ENCODE measurements at places on chromosomes 11 and 22. TPM values are rescaled to one million over a fixed set of nuclear protein-coding genes. Genes with fewer than 3 reads are reported as not detected.

Gene EXPH5
- 11.2 TPM for total RNA-seq

DNA sequence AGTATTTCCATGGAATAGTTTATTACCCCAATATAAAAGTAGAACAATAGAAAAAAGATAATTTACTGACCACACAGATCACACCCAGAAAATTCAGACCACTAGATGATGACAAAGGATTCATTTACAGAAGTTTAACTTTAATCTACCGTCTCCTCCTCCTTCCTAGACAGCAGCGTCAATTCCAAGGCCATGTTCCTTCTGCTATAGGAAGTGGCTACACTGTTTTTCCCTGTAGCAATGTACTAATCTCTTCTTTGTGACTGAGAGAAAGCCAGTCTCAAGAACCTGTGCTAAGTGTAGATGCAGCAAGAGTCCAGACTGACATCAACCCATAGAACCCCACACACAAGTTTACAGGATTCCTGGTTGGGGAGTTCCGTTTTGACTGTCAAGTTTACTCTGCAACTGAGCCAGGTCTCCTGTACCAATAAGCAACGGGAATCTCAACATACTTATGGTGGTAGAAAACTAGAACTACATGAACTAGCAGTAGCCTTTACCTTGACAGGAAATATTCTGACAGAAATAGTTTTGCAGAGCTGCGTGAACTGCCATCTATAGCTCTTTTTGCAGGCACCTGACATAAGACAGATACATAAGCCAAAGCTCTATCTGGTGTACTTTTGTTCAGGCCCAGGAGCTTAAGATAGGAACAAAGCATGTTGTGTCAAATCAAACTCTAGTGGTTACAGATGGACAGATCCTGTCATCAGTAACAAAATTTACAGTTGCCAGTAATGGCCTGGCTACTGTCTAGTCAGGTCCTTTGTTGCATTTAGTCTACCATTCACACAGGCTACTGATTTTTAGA is 42.9 kb downstream of the MRTFA start:
- peaks cover 7% of the 10 kb centered on the region for H3K4me1 ChIP-seq
- H3K27me3 ChIP-seq: no peaks in the 10 kb centered on the region
- H3K36me3 ChIP-seq: no peaks in the 10 kb centered on the region
- H3K4me3 ChIP-seq: no peak overlapping the region
- no peak overlapping the region for H3K27ac ChIP-seq

DNA sequence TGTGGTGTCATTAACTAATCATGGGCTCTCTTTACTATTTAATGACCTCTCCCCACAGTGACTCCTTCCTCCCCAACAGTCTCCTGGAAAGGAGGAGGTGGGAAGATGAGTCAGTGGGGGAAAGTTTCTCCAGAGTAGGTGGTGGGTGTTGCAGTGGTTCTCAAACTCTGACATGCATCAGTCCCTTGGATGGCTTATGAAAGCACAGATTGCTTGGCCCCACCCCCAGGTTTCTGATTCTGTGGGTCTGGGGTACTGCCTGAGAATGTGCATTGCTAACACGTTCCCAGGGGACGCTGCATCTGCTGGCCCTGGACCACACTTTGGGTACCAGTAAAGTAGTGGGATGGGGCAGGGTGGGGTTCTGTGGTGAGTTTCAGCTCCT is 9.8 kb downstream of the CD82 start:
- no peak overlapping the region for H3K4me3 ChIP-seq
- H3K27ac ChIP-seq: peak overlapping the region; percentile 68
- no peak for DNase-seq
- H3K36me3 ChIP-seq: no peaks in the 10 kb centered on the region
- no peaks in the 10 kb centered on the region for H3K27me3 ChIP-seq

Gene OR2D2
- 0.33 TPM for total RNA-seq

- DNase-seq: peak; percentile 7
- no peaks in the 10 kb centered on the region for H3K36me3 ChIP-seq
- no peak overlapping the region for H3K4me3 ChIP-seq
- H3K4me1 ChIP-seq: peaks cover 7% of the 10 kb centered on the region
These were observed 7.7 kb upstream of the QSER1 start for GRCh38 chr11:32884770-32885384.

DNA sequence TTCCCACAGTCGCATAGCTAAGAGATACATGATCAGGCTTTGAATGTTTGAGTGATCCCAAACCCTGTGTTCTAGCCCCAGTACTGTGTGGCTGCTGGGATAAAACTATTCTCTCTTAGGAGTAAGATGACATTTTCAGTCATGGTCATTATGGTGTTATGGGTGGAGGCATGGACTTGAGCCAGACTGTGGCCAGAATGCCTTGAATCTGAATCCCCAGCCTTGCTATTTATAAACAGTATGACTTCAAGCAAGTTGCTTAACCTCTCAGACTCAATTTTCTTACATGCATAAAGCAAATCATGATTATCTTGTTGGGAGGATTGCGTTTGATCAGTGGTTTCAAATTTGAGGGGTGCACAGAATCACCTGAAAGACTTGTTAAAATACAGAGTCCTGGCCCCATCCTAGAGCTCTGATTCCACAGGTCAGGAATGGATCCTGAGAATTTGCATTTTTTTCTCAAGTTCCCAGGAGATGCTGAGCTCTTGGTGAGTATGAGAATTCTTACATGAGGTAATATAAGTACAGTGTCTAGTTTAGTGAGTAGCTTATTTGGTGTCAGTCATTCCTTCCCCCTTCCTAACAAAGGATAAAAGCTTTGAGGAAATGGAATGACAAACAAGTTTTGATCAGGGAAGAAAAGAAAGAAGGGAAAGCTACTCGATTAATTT is 571.7 kb downstream of the METTL15 start:
- H3K4me1 ChIP-seq: no peaks in the 10 kb centered on the region
- H3K27ac ChIP-seq: no peak overlapping the region
- no peaks in the 10 kb centered on the region for H3K27me3 ChIP-seq
- peak; percentile 82 for DNase-seq

GRCh38 chr11:67120456-67120855 is 1.4 kb downstream of the KDM2A start:
- H3K27ac ChIP-seq: peak overlapping the region; percentile 70
- H3K36me3 ChIP-seq: no peaks in the 10 kb centered on the region
- peak overlapping the region; percentile 80 for H3K4me3 ChIP-seq
- DNase-seq: no peak

DNA sequence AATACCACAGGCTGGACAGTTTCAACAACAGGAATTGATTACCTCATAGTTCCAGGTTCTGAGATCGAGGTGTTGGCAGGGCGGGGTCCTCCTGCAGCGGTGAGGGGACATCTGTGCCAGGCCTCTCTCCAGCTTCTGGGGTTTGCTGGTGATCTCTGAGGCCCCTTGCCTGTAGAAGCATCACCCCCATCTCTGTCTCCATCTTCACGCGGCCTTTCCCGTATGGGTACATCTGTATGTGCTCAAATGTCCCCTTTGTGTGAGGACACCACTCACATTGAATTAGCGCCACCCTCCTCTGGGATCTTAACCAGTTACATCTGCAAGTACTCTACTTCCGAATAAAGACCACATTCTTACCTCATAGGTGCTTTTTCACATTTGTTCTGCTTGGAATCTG is 1029.9 kb downstream of the BRD1 start:
- no peaks in the 10 kb centered on the region for H3K27me3 ChIP-seq
- H3K4me3 ChIP-seq: no peak overlapping the region
- no peak overlapping the region for H3K27ac ChIP-seq
- no peaks in the 10 kb centered on the region for H3K36me3 ChIP-seq
- no peaks in the 10 kb centered on the region for H3K4me1 ChIP-seq

GRCh38 chr22:34798605-34799004 is 267.4 kb upstream of the ISX start:
- no peaks in the 10 kb centered on the region for H3K36me3 ChIP-seq
- H3K27ac ChIP-seq: no peak overlapping the region
- H3K4me1 ChIP-seq: no peaks in the 10 kb centered on the region
- H3K4me3 ChIP-seq: no peak overlapping the region
- H3K27me3 ChIP-seq: no peaks in the 10 kb centered on the region

Gene APOC3
- total RNA-seq: not detected

Gene KCTD14
- 0.77 TPM for total RNA-seq

DNA sequence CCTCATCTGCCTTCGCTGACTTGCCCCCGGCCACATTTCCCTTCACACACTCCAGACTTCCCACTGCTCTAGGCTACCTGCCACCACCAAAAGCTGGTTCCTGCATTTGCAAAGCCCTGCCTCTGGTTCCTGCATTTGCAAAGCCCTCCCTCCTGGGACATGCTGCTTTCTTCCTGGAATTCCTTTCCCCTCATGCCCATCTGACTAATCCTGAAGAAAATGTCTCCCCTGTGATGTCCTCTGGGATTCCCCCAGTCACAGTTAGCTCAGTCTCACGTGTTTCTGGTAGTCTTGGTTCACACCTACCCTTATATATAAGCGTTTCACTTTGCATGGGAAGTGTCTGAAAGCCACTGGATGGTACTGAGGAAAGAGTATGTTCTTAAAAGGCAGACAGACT is 206.9 kb downstream of the DBX1 start:
- H3K36me3 ChIP-seq: peaks cover 15% of the 10 kb centered on the region

Gene PARVG
- total RNA-seq: not detected

DNA sequence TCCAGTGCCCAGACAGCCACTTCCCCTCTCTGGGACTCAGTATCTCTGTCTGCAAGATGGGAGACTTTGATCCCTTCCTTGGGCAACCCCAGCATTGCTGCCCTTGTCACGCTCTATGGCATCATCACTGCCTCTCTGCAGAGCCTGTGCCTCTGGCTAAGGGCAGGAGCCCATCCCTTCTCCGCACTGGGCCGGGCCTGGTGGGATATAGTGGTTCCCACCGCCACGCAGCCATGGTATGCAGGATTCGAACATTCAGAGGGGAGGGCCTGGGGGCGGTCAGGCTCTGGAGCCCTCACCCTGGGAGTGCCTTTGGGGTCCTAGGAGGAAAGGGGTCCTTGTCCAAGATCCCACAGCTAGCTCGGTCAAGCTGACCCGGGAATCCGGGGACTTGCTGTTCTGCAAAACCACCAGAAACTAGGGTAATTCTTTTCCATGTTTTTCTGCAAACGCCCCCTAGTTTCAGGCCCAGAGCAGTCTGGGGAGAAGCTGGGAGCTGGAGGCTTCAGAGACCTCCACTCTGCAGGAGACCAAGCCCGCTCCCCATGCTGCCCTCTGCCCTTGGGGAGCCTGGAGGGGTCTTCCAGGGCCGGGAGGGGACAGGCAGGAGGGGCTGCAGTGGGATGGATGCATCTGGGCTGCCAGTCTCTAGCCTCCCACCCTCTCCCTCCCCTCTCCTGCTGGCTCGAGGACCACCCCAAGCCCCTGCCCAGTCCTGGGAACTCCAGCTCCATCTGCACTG is 24.4 kb upstream of the CBX7 start:
- H3K4me3 ChIP-seq: no peak overlapping the region
- peaks cover 38% of the 10 kb centered on the region for H3K4me1 ChIP-seq
- H3K27me3 ChIP-seq: no peaks in the 10 kb centered on the region
- no peak for DNase-seq

Gene TCN2
- total RNA-seq: 6.9 TPM

Gene NPAS4
- not detected for total RNA-seq

Gene PHOX2A
- total RNA-seq: not detected

Gene ADM2
- total RNA-seq: 5.8 TPM

DNA sequence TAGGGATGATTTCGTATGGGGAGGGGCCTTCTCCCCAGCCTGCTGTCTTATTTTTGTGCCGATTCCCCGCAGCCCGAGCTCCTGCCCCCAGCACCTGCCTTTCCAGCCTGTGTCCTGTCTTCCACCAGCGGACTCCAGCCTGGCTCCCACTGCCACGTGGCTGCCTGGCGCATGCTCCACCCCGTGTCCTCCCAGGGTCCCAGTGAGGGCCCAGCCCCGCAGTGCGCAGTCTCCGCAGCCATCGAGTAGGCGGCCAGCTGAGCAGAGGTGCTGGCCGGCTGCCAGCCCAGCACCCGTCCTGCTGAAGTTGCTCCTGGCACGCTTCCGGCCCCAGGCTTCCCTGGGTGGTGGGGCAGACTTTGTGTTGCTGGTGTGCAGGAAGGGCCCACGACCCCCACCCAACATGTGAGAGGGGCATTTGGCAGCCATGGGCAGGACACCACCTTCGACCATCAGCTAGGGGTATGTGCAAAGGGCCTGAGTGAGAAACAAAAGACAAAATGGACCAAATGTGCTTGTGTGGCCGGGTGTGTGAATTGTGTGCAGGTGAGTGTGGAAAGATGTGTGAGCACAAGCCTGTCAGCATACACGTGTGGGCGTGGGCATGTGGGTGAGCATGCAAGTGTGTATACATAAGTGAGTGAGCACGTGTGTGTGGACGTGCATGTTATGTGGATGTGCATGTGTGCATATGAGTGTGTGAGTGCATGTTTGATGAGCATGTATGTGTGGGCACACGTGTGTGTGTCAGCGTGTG is 55.9 kb downstream of the RTN4R start:
- no peaks in the 10 kb centered on the region for H3K27me3 ChIP-seq
- peaks cover 9% of the 10 kb centered on the region for H3K4me1 ChIP-seq
- no peak overlapping the region for H3K4me3 ChIP-seq
- no peak overlapping the region for H3K27ac ChIP-seq
- peak; percentile 37 for DNase-seq
- no peaks in the 10 kb centered on the region for H3K36me3 ChIP-seq

DNA sequence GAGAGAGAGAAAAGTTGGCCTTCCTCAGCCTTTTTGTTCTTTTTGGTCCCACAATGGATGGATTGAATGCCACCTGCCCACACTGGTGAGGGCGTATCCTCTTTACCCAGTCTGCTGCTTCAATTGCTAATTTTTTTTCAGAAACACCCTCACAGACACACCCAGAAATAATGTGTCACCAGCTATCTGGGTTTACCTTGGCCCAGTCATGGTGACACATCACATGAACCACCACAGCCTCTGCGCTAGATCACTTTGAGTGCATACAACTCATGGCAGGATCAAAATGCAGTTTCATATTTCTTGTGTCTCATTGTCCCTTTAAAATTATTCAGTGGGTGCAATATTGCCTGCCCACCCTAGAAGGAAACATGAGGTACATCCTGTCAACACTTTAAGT is 63.3 kb downstream of the ADAMTS15 start:
- no peaks in the 10 kb centered on the region for H3K36me3 ChIP-seq
- no peaks in the 10 kb centered on the region for H3K27me3 ChIP-seq
- no peak overlapping the region for H3K27ac ChIP-seq
- DNase-seq: peak; percentile 30
- H3K4me3 ChIP-seq: no peak overlapping the region
